ENCODE measurements at places on chromosomes 1 and 21.

DNA sequence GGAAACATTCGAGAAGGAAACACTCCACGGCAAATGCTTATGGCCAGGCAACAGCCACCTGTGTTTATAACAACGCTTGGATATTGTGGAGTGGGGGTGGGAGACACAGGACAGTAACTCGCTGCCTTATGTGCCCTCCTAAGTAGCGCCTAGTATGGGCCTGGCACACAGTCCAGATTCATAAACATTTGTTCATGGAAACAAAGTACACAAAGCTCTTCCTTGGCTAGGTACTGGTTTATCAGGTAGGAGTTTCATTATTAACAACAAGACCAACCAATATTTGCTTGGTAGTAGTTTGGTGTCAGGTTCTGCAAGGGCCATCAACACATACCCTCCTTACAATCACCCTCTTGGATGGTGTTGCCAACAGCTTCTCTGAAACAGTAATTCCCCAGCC, 23.4 kb downstream of the TMCO4 start:
- DNase-seq, result no peak

GRCh38 chr1:43549921-43550597, 19.4 kb downstream of the PTPRF start:
- no peak for DNase-seq

DNA sequence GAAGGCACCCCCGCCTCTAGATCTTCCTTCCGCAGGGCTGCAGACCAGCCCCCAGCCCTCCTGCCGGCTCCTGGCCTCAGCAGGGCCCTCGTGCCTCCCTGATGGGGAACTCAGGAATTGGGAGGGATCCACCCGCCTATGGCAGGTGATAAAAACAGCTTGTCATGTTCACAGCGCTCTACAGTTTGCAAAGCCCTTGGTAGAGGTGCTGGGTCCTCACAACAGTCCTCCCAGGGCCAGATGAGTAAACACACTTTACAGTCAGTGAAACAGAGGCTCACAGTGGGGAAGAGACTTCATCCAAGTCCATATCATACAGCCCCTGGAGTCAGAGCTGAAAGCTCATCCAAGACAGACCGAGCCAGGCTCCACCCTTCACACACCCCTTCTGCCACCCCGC, 97.0 kb upstream of the IFFO2 start:
- DNase-seq, result no peak

DNA sequence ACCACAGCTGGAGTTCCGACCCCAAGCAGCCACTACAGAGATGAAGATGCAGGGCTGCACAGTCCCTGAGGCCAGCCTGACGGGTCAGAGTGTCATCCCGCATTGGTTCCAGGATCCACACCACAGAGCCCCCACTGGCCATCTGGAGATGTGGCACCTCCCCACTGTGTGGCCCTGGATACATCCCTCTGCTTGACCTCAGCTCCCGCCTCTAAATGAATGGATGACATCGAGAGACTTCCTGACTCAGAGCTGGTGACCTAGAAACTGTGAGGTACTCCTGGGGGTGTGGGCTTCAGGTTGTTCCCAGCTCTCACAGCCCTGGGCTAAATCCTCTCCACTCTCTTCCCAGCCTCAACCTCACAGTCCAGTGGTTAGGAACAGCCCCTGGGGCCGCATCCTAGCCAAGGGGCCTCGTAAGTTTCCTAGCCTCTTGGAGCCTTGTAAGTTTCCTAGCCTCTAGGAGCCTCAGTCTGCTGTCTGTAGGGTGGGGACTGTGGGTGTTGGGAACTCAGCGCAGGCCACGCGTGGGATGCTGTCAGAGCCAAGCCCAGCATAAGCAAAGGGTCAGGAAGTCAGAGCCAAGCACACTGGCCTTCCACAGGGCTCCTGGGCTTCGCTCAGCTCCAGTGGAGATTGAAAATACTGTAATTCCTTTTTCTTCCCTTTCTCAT, 87.5 kb upstream of the RUNX3 start:
- no peak for DNase-seq

DNA sequence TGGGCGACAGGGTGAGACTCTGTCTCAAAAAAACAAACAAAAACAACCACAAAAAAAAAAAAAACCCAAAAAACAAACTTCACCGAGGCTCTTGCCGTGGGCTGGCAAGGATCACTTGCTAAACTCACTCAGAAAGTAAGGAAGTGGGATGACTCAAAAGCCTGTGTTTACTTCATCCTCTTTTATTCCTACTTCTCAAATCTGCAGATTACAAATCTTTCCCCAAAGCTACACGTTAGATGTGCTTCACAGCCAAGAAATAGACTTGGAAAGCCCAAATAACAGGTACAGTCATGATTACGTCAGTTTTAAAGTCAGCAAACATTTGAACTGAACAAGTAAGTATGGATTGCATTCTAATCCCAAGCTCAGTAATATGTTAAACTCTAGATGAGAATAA, 359.3 kb downstream of the ADGRL2 start:
- no peak for DNase-seq

DNA sequence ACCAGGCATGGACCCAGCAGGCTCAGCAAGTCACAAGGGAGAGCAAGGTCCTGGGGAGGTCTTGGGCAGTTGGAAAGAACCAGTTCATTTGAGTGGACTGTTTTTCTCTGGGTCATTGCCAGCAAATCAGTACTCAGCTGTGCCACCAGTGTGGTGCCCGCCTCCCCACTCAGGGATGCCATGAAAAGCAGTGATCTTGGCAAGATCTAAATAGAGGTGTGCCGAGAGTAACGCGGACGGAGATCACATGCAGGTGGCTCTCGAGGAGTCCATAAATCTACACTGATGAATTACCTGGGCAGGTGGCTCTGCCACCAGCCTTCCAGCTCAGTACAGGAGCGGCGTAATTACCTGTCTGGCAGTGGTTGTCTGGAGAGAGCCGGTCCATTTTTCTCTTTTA, 642.2 kb downstream of the PTPRU start:
- no peak for DNase-seq

DNA sequence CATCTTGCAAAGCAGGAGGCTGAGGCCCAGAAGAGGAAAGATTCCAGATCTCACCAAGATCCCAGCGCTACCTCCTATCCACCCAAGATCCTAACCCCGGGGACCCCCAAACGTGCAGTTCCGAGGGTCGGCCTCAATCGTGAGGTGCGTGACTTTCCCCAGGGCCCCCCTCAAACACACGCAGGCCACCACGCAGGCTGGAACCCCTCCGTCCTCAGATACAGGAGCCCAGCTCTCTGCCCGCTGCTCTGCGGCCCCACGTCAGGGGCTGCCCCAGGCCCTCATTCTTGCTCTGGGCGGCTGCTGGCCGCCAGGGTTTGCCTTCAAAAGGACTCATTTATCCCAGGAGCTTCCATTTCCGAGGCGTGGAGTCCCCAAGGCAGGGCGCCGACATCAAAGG, 39.9 kb downstream of the KRTAP10-1 start:
- DNase-seq, result no peak

Data from 8988T (cell line).